ENCODE measurements at places on chromosomes 6 and 20.

DNA sequence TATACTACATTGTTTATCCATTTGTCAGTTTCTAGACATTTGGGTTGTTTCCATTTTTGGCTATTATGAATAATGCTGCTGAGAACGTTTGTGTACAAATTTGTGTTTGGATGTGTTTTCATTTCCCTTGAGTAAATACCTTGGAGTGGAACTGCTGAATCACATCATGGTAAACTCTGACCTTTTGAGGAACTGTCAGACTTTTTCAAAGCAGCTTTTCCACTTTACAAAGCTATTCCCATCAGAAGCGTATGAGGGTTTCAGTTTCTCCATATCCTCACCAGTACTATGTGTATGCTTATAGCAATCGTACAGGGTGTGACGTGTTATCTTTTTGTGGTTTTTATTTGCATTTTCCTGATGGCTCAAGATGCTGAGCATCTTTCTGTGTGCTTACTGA, 103.7 kb downstream of the MYO6 start:
- DNase-seq, result no peak

- no peak for DNase-seq
These were observed 187.4 kb upstream of the SNX9 start for GRCh38 chr6:157635388-157636244.

DNA sequence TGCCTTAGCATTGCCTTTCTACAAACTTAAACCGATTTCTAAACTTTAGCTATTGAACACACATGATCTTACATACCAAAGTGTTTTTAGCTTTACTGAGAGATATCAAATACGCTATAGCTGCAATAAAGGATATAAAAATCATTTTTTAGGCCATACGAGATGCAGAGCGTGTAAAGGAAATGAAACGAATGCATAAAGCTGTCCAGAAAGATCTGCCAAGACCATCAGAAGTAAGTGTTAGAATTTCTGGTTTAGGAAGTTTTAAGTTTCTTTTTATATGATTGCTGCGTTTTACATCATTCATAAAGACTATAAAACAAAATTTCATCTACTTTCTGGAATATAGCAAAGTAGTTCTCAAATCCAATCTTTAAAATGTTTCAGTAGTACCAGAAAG, 38.4 kb downstream of the CDC5L start:
- DNase-seq, result no peak

- no peak for DNase-seq
These were observed 152.5 kb downstream of the MRPL14 start for GRCh38 chr6:43974643-43975230.

DNA sequence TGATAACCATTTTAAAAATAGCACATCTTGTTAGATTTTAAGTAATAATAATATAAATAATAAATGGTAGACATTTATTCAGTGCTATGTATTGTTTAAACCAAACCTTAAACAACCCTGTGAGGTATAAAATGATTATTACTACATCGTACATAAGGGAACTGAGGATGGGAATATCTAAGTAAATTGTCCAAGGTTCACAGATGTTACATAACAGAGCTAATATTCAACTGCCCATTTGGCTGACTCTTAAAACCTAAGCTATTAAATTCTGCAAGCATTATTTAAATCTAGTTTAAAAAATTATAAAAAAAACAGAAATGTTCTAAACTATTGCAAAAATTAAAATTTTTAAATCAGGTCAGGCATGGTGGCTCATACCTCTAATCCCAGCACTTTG, 175.1 kb downstream of the COL19A1 start:
- DNase-seq, result no peak

- no peak for DNase-seq
These were observed 24.5 kb downstream of the ACSS1 start for GRCh38 chr20:25033265-25033923.

DNA sequence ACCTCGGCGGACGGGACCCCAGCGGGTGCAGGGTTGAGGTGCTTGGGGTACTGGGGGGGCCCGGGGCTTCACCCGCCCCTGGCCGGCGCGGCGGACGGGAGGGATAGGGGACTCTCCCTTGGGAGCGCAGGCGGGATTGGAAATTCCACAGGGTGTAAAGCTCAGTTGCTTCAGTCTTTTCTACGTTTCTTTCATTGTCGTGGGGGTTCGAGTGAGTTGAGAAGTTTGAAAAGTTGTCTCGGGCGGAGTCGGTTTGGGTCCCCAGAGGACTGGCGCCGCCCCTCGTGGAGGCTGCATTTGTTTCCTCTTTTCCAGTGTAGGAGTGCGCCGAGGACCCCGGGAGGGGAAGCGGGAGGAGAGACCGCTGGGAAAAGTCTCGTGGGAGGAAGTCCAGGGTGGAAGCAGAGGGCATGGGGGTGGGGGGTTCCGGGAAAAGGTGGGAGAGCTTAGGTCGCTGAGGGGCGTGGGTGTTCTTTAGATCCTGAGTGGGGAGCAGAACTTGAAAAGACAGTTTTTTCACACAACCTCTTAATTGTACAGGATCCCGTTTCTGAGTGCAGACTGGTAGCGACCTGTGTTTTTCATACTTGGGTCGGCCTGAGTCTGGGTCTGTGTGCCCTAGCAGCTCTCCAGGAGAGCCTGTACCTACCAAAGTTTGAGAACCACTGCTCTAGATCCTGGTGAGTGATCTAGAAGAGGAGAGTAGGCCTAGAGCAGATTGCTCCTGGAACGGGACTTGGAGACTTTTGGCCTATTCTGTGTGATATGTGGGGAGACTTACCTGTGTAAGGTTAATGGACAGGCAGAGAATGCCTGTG, 495 bp downstream of the FAM83B start:
- DNase-seq, result no peak

DNA sequence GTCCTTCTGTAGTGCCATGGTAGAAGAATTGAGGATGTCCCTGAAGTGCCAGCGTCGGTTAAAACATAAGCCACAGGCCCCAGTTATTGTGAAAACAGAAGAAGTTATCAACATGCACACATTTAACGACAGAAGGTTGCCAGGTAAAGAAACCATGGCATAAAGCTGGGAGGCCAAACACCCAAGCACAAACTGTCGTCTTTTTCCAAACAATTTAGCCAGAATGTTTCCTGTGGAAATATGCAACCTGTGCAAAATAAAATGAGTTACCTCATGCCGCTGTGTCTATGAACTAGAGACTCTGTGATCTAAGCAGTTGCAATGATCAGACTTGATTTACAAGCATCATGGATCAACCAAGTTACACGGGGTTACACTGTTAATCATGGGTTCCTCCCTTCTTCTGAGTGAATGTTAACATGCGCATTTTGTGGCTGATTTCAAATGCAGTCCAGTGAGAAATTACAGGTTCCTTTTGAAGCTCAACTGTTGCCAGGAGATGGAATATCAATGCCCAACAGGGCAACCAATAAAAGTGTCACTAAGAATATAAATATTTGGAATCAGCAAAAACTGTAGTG, 674.9 kb downstream of the GRIK2 start:
- DNase-seq, result no peak

All from AG08395 (cell line).